Fibroblast of lung (primary cell): ENCODE measurements at places on chromosomes 1 and 21.

GRCh38 chr1:173057984-173058383 lies 7.2 kb upstream of the TNFSF18 start:
- DNase-seq: no peak

DNA sequence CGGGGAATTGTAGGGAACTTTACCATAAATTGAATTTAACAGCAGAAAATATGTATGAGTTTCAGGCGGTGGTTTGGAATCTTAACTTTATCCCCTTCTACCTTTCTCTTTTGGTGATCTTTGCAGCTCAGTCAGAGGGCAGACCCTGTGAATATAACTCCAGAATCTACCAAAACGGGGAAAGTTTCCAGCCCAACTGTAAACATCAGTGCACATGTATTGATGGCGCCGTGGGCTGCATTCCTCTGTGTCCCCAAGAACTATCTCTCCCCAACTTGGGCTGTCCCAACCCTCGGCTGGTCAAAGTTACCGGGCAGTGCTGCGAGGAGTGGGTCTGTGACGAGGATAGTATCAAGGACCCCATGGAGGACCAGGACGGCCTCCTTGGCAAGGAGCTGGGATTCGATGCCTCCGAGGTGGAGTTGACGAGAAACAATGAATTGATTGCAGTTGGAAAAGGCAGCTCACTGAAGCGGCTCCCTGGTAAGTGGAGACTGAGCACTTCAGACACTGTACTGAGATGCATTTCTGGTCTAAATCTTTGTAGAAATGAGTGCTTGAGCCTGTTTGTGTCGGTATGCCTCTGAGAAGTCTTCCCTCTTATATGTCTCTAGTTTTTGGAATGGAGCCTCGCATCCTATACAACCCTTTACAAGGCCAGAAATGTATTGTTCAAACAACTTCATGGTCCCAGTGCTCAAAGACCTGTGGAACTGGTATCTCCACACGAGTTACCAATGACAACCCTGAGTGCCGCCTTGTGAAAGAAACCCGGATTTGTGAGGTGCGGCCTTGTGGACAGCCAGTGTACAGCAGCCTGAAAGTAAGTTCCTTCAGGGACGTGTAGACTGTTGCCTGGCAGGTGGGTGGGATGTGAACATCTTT lies 1.5 kb downstream of the CCN1 start:
- DNase-seq: peak; percentile 81

GRCh38 chr21:19684328-19684727 lies 1280.7 kb upstream of the TMPRSS15 start:
- DNase-seq: no peak

GRCh38 chr1:45359882-45360513 lies 19.8 kb upstream of the MUTYH start:
- peak; percentile 51 for DNase-seq
